Lung microvascular endothelial cell (primary cell): ENCODE measurements at places on chromosomes 11 and 22. TPM values are rescaled to one million over a fixed set of nuclear protein-coding genes. Genes with fewer than 3 reads are reported as not detected.

BAIAP2L2 gene
- total RNA-seq = under 0.01 TPM in 2 replicates

PAK1 gene
- total RNA-seq = under 0.01 and 0.87 TPM in 2 replicates

KDM4E gene
- total RNA-seq = not detected in 2 replicates

C11orf24 gene
- 5.0 and 5.4 TPM in 2 replicates for total RNA-seq

SNX32 gene
- under 0.01 and 0.44 TPM in 2 replicates for total RNA-seq

LAMTOR1 gene
- total RNA-seq = 78.7 and 95.0 TPM in 2 replicates

SNU13 gene
- 58.0 and 77.6 TPM in 2 replicates for total RNA-seq

RAG2 gene
- not detected in 2 replicates for total RNA-seq

MS4A4E gene
- not detected in 2 replicates for total RNA-seq

MRGPRF gene
- under 0.01 TPM in 2 replicates for total RNA-seq
